ENCODE measurements at places on chromosomes 2 and 18.

DNA sequence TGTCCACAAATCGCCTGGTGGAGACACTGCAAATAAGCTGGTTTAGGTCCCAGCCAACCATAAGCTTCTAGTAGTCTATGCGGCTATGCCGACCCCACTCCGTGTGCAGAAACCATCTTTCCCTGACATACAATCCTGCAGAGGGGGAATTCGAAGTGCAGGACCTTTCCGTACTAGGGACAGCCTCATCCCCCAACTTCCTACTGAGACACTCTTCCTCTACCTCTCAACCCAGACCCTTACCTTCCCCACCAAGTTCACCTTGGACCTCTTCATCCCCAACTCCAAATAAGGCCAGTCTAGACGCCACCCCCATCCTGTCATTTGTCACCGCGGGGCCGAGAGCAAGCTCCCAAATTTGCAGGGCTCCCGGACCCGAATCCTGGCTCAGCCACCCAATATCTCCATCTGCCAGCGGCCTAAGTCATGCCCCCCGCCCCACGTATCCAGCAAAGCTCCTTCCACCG lies 496 bp downstream of the SUCLG1 start:
- H3K4me1 ChIP-seq: peaks cover 20% of the 10 kb centered on the region
- no peaks in the 10 kb centered on the region for H3K36me3 ChIP-seq
- H3K27me3 ChIP-seq: no peaks in the 10 kb centered on the region
- peak overlapping the region; percentile 89 for H3K4me3 ChIP-seq
- DNase-seq: no peak

GRCh38 chr2:162732946-162733698 lies 105.4 kb downstream of the KCNH7 start:
- no peak for DNase-seq
- H3K4me3 ChIP-seq: no peak overlapping the region
- H3K27ac ChIP-seq: peak overlapping the region; percentile 40
- H3K36me3 ChIP-seq: no peaks in the 10 kb centered on the region
- no peaks in the 10 kb centered on the region for H3K4me1 ChIP-seq

DNA sequence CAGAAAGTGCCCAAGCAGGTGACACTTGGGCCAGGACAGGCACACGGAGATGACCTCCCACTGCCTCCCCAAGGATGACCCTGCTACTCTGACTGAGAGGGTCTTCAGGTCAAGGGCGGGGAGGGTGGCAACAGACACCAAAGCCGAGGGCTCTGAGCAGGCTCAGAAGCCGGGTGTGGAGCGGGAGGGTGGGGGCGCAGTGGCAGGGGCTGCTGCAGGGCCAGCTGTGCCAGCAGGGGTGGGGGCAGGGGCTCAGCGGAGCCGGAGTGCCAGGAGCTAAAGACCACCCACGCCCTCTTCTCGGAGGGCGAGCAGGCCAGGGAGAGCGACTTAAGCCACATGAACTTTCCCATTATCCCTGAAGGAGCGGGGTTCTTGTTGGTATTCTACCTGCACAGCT lies 93.3 kb upstream of the MBOAT2 start:
- H3K27me3 ChIP-seq: no peaks in the 10 kb centered on the region
- no peak overlapping the region for H3K27ac ChIP-seq
- DNase-seq: no peak

GRCh38 chr2:152415231-152415642 lies 80.3 kb downstream of the FMNL2 start:
- no peaks in the 10 kb centered on the region for H3K4me1 ChIP-seq
- no peaks in the 10 kb centered on the region for H3K36me3 ChIP-seq
- no peak for DNase-seq

DNA sequence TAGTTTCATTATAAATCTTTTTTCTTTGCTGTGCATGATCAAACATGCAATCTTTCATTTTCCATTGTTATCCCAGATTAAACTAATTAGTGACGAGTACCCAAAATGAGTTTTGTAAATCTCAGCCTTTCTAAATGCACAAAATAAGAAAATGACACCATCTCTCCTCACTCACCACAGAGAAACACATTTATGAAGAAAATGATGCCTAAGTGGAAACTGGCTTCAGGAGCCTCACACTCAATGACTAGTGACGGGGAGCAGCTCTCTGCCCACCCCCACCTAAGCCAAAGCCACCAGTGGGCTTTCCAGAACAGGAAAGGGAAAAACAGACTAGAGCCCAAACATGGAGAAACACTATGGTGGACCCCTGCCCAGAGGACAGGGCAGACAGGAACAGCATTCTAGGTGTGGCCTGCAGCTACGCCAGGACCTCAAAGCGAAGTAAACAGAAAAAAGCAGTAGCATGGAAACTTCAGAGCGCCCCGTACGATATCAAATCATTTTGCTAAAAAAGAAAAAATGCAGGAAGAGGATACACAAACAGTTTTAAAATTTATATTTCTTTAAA lies 113.5 kb downstream of the RBMS1 start:
- H3K4me1 ChIP-seq: peaks cover 55% of the 10 kb centered on the region
- H3K4me3 ChIP-seq: no peak overlapping the region
- no peak for DNase-seq

DNA sequence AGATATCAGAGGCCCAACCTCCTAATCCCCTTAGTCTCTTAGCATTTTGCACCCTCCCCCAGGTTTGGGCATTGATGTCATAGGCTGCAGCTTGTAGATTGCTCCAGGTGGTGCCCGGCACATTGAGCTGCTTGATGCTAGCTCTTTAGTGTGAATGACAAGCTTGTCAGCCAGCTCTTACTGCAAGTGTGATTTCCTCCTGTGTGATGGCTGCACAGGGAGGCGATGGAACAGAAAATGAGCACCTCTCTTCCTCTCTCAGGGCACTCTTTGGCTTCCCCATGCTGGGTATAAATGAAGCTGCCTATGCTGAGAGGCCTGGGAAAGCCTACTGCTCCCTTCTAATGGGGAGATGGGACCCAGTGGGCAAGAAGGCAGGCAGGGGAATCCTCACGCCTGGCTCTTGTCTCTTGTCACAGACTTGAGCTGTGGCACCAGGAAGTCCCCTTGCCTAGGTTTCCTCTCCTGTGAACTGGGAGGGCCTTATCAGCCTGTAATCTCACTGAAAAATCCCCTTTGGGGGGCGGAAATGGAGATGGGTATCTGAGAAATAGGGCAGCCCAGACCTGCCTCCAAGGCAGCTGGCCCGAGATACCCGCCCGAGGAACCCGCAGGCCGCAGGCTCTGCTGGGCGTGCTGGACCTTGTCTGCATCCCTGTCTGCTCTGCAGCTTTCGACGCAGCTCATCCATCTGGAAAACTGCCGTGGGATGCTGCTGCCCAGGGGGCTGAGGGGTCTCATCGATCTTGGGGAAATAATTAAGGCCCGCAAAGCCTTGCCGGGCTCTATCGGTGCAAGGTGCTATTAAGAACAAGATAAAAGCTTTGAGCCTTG lies 163.5 kb upstream of the CXCR4 start:
- H3K4me3 ChIP-seq: no peak overlapping the region
- H3K27me3 ChIP-seq: no peaks in the 10 kb centered on the region
- no peak for DNase-seq
- no peak overlapping the region for H3K27ac ChIP-seq

- H3K27me3 ChIP-seq: no peaks in the 10 kb centered on the region
- H3K36me3 ChIP-seq: no peaks in the 10 kb centered on the region
- no peak overlapping the region for H3K4me3 ChIP-seq
- no peak for DNase-seq
Observed at GRCh38 chr2:9263428-9263827, 56.8 kb downstream of the ASAP2 start.

GRCh38 chr2:71684226-71685072 lies 231.1 kb downstream of the DYSF start:
- H3K4me1 ChIP-seq: no peaks in the 10 kb centered on the region
- no peaks in the 10 kb centered on the region for H3K36me3 ChIP-seq
- DNase-seq: no peak
- no peak overlapping the region for H3K27ac ChIP-seq

GRCh38 chr2:159760326-159760725 lies 37.7 kb downstream of the CD302 start:
- H3K4me3 ChIP-seq: no peak overlapping the region
- H3K36me3 ChIP-seq: peaks cover 93% of the 10 kb centered on the region
- H3K27me3 ChIP-seq: no peaks in the 10 kb centered on the region
- H3K4me1 ChIP-seq: peaks cover 15% of the 10 kb centered on the region
- no peak overlapping the region for H3K27ac ChIP-seq

DNA sequence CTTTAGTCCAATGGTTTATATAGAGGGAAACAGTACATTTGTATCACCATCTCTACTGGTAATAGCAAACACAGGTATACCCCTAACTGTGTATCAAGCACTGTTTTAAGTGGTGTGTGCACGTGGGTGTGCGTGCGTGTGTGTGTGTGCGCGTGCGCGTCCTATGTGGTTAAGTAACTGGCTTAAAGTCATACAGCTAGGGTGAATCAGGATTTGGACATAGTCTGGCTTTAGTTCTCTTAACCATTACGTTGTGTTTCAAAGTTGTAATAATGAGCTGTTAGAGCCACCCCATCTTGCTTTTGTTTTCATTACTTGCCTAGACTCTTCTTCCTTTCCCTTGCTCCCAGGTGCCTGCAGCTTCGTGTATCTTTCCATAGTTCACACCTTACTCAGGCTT lies 2.1 kb downstream of the HADHB start:
- no peak overlapping the region for H3K27ac ChIP-seq
- no peaks in the 10 kb centered on the region for H3K36me3 ChIP-seq
- peak overlapping the region; percentile 99 for H3K4me3 ChIP-seq
- peaks cover 78% of the 10 kb centered on the region for H3K4me1 ChIP-seq
- no peak for DNase-seq
- H3K27me3 ChIP-seq: no peaks in the 10 kb centered on the region

GRCh38 chr2:57182916-57183315 lies 863.7 kb upstream of the VRK2 start:
- H3K36me3 ChIP-seq: no peaks in the 10 kb centered on the region
- no peak for DNase-seq
- H3K4me1 ChIP-seq: no peaks in the 10 kb centered on the region
- no peaks in the 10 kb centered on the region for H3K27me3 ChIP-seq
- no peak overlapping the region for H3K4me3 ChIP-seq
- no peak overlapping the region for H3K27ac ChIP-seq
